Neural progenitor cell (in vitro differentiated cells): ENCODE measurements at places on chromosomes 6 and 20.
A peak's percentile ranks its signal among the peaks of the same experiment; 100 is the strongest.

DNA sequence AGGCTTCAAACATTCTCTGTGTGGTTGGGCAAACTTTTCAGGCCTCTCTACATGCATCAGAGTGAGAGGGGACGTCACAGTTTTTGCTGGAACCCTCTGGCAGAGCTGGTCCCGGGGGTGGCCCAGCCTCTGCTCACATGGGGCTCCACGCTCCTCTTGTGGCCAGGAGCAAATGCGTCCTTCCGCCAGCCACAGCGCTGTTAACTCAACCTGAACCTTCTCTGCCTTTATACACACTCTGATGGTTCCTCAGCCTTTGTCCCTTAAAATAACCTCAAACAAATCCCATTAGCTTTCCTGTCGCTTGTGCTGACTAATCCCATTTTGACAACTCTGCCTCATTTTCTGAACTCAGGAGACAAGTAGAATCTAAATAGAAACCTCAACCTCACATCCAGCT, 39.4 kb upstream of the TGM6 start:
- peak; percentile 31 for DNase-seq

GRCh38 chr20:52974179-52974594, 2.0 kb downstream of the TSHZ2 start:
- DNase-seq: no peak

DNA sequence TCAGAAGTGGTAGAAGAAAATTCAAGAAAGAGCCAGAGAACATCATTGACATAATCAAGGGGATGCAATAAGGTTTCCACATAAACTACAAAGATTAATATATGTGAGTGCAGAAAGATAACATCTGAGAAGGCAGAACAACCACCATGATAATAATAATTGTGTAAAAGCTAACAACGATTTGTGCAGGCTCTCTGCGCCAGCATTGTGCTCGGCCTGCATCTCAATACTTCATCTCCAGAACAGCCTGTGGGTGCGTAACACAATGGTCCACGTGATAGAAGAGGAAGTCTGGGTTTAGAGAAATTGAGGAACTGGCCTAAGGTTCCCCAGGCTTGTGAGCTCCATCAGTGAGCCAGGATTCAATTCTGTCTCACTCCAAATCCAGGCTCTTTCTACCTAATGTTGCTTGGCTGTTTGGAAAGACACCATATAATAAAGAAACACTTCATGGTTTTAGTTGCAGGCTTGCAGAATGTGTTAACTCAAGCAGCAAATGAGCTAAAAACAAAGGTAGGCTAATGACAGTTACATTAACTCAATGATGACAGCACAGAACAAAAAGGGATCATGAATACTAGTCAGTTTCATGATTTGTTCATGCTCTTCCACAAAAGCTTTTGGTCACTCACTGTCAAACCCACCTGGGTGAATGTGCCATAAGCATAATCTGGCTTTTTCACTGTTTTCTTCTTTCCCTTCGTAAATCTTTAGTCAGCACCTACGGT, 71.2 kb downstream of the LY86 start:
- DNase-seq: no peak

GRCh38 chr6:3355358-3356055, 96.8 kb downstream of the PSMG4 start:
- peak; percentile 48 for DNase-seq

- no peak for DNase-seq
These were observed 115.3 kb downstream of the RTN4IP1 start for GRCh38 chr6:106513808-106514582.

DNA sequence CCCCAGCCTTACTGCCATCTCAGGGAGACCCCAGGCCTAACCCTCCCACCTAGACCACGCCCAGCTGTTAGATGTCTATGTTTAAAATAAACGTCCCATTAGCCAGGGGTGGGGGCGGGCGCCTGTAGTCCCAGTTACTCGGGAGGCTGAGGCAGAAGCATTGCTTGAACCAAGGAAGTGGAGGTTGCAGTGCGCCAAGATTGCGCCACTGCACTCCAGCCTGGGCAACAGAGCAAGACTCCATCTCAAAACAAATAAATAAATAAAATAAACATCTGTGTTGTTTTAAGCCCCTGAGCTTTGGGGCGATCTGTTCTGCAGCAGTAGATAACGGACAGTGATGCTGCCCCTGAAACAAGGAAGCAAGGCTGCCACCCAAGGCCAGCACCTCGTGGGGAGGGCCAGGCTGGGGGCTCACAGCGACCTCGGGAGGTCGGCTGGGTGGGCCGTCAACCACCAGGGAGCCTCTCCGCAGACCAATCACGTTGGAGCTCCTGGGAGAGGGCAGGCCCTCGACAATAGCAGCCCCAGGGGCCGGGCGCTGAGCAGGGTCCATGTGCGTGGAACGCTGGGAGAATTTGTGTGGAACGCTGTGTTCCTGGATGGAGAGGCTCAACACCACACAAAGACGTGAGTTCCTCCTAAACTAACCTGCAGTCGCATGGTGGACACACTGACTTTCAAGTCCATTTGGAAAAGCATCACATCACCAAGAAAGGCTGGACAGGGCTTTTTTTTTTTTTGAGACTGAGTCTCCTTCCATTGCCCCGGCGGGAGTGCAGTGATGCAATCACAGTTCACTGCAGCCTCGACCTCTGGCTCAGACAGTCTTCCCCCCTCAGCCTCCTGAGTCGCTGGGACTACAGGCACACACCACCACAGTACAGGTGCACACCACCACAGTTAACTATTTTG, 1.0 kb upstream of the HELZ2 start:
- no peak for DNase-seq

DNA sequence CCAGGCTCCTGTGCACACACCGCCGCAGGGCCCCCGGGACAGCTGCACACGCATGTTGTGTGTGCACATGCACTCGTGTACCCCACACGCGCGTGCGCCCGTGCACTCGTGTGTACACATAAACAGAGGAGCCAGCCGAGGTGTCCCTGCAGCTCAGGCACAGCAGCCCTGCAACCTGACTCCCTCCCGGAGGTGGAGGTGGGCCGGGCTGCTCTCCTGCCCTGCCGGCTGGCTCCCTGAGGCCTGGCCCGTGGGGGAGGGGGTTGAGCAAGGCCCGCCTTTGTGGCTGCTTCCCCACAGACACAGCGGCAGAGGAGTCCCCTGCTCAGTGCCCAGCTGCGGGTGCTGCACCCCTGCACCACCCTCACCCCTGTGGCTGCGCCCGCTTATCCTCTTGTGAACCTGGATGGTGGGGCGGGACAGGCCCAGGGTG, 624 bp downstream of the RBBP8NL start:
- peak; percentile 67 for DNase-seq

DNA sequence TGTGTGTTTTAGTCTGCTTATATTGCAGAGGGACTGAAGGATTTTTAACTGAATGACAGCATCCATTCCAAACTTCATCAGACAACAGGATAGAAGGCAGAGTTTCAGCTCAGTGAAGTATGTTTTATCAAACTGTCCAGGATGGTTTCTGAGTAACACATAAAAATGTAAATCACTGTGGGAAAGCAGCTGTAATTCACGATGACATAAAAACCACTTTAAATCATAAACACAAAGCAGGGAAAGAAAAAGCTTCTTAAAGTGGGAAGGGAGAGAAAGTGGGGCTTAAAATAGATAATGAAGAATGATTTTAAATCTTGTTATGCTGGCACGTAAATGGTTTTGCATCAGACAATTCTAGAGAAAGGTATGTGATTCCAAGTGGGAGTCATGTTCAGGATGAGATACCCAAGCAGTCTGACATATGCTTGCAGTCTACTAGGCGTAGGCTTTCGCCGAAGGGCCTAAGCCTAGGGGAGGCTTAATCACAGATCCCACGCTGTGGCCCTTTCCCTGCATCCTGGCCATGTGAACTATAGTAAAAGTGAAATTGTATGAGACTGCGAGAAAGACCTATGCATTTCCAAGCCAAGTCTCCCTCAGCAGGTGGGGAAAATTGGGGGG, 610.6 kb downstream of the PRKN start:
- DNase-seq: no peak

DNA sequence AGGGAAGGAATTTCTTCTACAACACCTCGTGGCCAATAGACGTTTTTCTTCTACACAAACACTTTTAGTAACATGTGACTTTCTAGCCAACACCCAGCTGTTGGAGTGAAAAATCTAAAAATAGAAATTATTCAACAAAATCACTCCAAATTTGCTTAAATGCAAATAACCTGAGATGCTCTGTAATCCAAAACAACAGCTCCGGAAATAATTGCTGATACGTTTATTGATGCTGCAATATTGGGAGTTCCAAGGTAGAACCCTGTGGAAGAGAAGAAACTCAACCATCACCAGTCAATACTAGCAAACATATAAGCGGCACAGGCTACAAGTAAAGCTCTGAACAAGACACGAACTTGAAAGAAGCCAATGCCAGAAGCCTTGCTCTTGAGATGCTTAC, 230.6 kb downstream of the ALDH8A1 start:
- no peak for DNase-seq

DNA sequence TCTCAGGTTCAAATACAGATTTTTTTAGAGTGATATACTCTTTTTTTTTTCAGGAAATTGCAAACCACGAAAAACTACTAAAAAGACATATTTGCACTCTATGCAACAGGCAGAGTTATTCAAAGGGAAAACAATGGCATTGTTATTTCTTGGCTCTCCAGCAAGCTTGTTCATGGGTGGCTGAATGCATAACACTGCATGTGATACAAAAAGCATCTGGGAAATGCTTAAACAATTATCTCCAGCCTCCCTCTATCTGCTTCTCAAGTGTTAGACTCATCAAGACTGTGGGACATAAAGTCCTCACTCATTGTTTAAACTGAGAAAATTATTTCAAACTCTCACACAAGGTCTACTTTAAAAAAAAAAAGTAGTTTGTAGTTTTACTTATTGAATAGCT, 7.3 kb upstream of the COL12A1 start:
- DNase-seq: no peak

DNA sequence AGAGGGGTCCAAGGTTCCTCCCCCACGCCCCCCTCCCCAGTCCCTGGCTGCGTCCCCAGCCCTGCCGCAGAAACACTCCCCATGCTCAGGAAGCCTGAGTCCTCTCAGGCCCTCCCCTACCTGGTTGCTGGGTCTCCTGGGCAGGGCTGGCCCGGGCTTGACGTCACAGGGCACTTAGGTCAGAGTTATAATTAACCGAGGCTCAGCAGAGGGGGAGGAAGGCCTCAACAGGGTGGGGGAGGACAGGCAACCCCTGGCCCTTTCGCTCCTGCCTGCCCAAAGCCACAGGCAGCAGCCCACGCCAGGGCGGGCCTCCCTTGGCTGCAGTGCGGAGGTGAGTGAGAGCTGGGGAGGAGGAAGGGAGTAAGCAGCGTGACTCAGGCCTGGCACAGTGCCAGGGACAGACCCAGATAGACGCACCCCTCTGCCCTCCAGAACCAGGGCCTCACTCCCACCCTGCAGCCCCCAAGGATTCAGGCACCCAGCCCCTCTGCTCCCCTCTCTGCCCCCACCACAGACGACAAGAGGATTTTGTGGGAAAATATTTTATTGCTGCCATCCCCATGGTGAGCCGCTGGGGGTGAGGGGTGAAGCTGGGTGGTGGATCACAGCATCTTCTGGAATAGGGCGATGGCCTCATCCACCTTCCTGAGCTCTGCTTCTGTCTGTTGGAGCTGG, at the start of gene VWA7:
VWA7 (minus strand) TSS at position 340 of the 678 bp plus-strand sequence. CDS start 549 bp downstream, outside the sequence.
- DNase-seq: no peak

GRCh38 chr6:44667668-44668390, 280.3 kb downstream of the CDC5L start:
- DNase-seq: peak; percentile 61

GRCh38 chr6:7269816-7270215, 43.2 kb downstream of the SSR1 start:
- no peak for DNase-seq

GRCh38 chr20:671252-672030, 4.2 kb downstream of the SCRT2 start:
- DNase-seq: no peak

DNA sequence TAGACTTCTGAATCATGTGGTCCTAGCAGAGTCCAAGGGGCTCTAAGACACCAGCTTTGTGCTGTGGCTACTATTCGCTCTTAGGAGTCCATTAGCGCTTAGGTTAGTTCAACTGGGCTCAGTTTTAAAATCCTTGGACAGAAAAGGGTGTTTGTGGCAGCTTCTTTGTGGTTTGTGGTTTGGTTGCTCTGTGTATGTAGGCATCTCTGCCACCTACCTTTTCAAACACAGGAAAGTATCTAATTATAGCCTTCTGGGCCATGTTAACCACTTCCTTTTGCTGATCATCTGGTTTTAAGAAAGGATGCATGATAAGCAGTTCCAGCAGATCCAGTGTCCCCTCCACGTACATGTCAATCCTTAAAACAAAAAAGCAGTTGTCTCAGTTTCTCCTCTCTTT, 10.8 kb downstream of the GSTA4 start:
- DNase-seq: no peak

GRCh38 chr6:56536536-56536935, 106.2 kb downstream of the DST start:
- no peak for DNase-seq

- DNase-seq: no peak
These were observed 48.6 kb downstream of the HLA-A start for GRCh38 chr6:29990931-29991330.

GRCh38 chr6:159083146-159083545, 38.4 kb upstream of the TAGAP start:
- DNase-seq: no peak

- DNase-seq: no peak
These were observed 30.2 kb downstream of the RAB22A start for GRCh38 chr20:58339741-58340140.

- DNase-seq: no peak
These were observed 6.4 kb downstream of the TPMT start for GRCh38 chr6:18148304-18149025.

- no peak for DNase-seq
These were observed 108.8 kb upstream of the SCGN start for GRCh38 chr6:25542984-25543910.

- no peak for DNase-seq
These were observed 218.4 kb downstream of the HIVEP2 start for GRCh38 chr6:142726616-142727015.
